ENCODE measurements at places on chromosomes 11 and 22. TPM values are rescaled to one million over a fixed set of nuclear protein-coding genes. Genes with fewer than 3 reads are reported as not detected.
A peak's percentile ranks its signal among the peaks of the same experiment; 100 is the strongest.

Gene PDGFB
- 9.3 TPM for total RNA-seq

Gene RCOR2
- 9.8 TPM for total RNA-seq

DNA sequence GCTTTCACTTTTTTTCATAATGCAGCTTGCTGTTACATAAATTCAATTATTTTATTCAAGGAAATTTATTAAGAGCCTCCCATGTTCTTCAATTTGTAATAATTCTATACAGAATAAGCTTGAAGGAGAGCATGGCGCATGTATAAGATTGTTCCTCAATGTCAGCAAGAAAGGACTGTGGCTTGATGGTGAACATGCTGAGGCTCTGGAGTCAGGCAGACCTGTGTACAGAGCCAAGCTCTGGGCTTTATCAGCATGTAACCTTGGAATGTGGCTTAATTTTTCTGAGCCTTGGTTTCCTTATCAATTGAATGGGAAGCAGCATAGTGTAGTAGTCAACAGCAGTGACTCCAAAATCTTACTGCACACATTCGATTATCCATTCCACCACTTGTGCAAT, 92.4 kb downstream of the JRKL start:
- DNase-seq = no peak

DNA sequence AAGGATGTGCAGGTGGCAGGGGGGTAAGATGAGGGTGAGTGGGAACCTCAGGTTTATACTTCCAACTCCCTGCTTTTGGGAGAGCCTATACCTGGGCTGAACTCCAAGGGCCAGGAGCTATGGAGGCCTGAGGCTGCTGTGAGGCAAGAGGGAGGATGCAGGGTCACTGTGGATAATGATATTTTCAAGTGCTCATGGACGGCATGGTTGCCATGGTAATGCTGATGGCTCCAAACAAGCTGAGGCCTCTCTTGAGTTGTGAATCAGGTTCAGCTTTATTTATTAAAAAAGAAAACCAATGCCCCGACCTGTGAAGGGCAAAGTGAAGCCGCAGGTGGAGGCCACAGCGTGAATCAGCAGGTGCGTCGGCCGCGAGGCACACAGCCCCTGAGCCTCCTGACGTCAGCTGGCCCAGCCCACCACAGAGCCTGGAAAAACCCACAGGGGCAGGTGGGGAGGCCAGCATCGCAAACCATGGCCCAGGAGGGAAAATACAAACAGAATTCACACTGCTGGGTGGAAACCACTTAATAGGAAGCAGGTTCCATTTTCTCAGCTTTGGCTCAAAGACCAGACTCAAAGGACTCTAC, 17.4 kb upstream of the CREB3L1 start:
- no peak for DNase-seq

- no peak for DNase-seq
Measured at GRCh38 chr11:83025267-83025704, 46.4 kb downstream of the RAB30 start.

GRCh38 chr11:78339483-78339882, 78.1 kb downstream of the GAB2 start:
- DNase-seq = no peak

GRCh38 chr11:90701716-90702115, 478.9 kb upstream of the CHORDC1 start:
- no peak for DNase-seq

Gene NAALAD2
- total RNA-seq = 1.0 TPM

GRCh38 chr11:115155320-115155719, 348.9 kb downstream of the CADM1 start:
- no peak for DNase-seq

GRCh38 chr11:95082576-95083001, 7.1 kb upstream of the ENDOD1 start:
- DNase-seq = no peak

DNA sequence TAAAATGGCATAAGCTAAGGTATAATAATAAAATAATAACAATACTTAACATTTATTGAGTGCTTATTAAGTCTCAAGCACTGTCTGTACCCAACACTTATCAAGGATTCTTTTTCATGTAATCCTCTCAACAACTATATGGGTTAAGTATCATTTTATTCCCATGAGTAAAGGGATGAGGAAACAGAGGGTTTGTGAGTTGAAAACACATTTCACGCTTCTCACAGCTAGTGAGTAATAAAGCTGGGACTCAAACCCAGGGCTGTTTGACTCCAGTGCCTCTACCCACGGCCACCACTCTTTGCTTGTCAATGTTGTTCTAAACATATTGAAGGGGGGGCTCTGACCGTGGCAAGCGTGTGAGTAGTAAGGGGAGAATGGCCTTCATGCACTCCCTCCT, 8.7 kb downstream of the CD3E start:
- DNase-seq = no peak

Gene GAS2L1
- total RNA-seq = 22.8 TPM

GRCh38 chr22:27213294-27213693, 555.9 kb downstream of the MIAT start:
- DNase-seq = no peak

DNA sequence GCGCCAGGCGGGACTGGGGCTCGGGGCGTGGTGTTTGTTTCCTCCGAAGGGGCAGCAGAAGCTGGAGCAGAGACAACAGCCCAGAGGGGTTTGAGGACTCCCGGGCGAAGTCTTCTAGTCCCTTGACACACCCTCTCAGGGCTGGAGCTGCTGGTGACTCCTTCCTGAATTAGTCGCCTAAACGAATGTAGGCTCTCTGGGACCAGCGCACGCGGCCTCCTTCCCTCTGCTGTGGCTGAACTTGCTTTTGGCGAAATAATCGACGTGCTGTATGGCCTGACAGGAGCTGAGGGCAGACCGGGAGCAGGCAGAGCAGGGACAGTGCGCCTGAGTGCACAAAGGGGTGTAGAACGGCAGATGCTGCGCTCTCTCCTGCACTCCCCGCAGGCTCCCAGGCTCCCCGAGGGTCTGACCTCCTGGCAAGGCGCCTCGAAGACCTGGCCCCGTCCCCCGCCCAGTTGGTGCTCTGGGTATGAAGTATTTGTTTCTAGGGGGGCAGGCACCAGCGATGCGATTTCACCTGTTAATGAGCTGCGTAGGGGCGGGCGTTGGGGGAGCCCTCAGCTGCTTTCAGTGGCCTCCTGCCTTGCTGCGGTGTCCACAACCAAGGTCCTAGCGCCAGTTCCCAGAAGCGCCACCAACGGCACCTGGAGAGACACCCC, 5.3 kb downstream of the SLC17A6 start:
- peak; percentile 37 for DNase-seq

DNA sequence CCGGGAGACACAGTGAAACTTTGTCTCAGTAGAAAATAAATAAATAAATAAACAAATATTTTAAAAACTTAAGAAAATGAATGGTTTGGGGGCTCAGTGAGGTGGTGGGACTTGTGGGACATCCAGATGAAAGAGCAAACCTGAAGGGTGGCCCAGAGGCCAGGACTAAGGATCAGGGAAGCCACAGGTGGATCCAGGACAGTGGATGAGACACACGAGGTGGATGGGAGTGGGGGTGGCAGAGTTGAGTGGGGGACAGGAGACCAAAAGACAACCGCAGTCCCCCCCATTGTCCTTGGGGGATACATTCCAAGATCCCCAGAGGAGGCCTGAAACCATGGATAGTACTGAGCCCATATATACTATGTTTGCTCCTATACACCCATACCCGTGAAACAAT, 7.1 kb downstream of the RFPL1 start:
- DNase-seq = no peak

GRCh38 chr22:24504540-24504939, 9.4 kb downstream of the UPB1 start:
- no peak for DNase-seq

- DNase-seq = no peak
Measured at GRCh38 chr11:34001557-34002064, 49.9 kb upstream of the CAPRIN1 start.

Gene OR8K1
- not detected for total RNA-seq

GRCh38 chr11:72381584-72382090, 52.7 kb downstream of the CLPB start:
- no peak for DNase-seq

DNA sequence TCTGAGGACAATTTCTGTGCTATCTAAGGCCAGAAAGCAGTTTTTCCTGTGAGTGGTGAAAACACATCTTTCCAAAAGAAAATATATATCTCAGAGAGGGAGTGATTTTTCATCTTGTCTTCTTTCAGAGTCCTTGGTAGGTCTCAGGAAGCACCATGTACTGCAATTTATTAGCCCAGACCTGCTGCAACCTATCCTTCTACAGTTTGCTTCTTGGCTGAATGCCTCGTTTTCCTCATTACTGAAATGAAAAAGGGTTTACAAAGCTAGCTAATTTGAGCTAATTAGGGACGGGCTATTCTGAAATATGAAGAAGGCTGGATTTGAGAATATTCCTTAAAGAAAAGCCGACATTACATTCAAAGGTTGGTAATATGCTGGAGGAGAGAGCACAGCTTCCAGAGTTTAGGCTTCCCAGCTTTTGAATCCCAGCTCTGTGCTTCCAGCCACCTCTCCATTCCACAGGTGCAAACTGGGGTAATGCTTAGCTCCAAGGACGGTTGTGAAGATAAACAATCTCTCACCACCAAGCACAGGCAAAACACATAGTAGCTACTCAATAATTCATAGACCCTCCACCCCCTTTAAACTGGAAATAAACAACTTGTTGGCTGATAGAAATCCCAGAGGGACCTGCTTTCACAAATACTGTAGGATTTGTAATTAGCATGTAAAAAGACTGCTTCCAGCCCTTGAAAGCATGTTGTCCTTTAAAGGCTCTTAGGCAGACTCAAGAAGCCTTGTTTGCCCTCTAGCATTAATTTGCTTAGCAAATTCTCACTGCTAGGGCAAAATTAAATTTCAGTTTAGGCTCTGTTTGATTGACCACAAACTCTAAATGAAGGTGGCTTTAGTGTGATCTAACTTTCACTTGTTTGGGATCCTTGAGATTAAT, 24.5 kb upstream of the SESN3 start:
- no peak for DNase-seq

Gene P2RX3
- total RNA-seq = not detected

DNA sequence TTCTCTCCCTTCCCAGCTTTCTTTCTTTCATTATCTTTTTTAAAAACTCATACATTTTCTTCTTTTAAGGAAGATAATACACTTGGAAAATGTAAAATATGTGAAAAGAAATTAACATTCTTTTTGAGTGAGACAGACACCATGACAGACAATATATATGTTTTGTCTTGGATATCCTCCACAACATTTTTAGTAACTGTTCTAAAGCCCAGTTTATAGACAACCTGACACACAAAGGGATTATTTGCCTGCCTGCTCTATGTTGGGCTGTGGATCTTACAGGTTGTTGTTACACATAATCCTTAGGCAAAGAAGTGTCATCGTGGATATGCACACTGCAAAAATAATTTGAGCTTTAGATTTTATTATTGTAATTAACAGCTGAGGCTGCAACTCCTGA, 301.4 kb upstream of the PDGFD start:
- DNase-seq = no peak

GRCh38 chr11:44725757-44726282, 942 bp upstream of the TSPAN18 start:
- no peak for DNase-seq

DNA sequence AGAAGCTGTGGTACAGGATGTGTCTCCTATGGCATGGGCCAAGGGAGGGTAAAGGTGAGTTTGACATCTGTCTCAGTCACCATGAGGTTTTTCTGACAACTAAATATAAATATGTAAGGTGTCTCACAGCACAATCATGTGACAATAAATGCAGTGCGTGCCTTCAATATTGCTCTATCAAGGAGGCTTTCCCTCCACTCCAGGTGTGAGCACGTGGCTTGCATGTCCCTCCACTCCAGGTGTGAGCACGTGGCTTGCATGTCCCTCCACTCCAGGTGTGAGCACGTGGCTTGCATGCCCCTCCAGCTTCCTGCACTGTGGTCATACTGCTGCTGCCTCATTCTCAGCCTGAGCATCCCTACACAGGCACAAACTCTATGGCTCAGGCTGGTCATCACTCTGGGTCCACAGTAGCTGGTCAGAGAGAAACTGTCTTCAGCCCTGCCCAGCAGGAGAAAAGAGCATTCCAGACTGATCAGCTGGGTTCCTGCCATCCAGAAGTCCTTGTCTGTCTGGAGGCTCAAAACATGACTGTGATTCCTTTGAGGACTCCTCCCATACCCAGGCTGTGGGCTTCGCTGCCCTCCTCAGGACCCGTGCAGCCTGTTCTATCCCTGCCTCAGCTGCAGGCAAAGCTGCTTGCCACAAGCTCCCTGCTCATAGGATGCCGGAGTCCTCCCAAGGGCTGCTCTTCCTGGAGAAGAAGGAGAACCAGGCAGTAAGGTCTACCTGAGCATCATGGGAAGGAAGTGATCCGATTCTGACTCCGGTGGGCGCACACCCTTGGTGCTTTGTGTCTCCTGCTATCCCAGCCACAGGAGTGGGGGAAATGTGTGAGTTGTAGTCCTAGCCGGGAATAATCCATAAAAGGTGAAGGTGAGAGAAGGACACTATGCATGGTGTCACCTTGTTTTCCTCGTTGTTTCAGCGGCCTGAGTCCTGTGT, 33.4 kb upstream of the VPREB1 start:
- no peak for DNase-seq

- no peak for DNase-seq
Measured at GRCh38 chr11:110793556-110793955, 81.3 kb upstream of the ARHGAP20 start.

DNA sequence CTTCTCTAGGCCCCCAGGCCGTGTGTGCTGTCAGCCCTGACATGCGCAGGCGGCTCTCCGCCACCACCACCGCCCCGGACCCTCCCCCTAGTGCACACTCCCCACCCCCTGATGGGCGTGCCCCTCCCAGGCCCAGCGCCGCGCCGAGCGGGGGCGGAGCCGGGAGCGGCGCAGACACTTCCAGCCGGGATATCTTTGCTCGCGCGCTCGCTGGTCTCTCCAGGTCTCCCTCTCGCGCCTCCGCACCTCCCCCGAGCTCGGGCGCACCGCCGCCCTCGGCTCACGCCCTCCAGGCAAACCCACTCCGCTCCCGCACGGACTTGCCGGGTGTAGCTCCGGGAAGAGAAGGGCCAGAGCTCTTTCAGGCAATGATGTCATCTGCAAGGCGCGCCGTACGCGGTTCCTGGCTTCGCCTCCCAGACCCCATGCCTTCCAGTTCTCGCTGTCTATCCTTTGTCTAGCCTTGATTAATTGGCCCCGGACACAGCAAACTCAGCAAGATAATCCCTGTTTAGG, at the start of gene SCN3B:
TSS of gene SCN3B (minus strand) at position 59 of the 516 bp plus-strand sequence. CDS start 823 bp downstream, outside the sequence.
- DNase-seq = peak; percentile 87

- no peak for DNase-seq
Measured at GRCh38 chr22:25071720-25072119, 119.2 kb downstream of the KIAA1671 start.

DNA sequence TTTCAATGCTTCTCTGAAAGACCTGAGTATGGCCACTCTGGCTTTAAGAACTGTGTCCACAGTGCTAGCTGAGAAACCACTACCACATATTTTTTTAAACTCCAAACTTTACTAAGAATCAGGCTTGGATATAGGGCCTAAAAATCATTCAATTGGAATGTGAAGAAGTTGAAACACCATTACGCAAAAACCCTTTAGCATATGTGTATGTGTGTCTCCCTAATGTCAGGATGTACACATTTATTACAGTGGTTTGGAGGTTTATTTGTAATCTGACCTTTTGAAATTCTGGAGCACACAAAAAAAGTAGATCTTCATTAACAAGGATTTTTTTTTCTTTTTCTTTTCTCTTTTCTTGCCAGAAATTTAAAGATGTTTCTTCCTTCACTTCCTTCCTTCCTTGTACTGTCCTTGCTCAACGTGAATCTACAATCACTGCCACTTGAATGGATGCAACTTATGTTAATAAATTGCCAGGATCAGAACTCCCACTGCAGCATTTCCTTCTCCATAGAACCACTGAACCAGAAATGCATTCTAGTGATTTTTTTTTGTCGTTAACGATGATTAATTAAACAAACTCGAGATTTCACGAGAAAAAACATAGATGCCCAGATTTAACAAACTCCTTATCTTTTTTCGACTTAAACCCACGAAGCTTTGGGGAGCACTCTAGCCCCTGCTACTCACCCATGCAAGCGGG, 3.1 kb upstream of the ADM start:
- no peak for DNase-seq
